ENCODE measurements at places on chromosomes 16 and 17.

DNA sequence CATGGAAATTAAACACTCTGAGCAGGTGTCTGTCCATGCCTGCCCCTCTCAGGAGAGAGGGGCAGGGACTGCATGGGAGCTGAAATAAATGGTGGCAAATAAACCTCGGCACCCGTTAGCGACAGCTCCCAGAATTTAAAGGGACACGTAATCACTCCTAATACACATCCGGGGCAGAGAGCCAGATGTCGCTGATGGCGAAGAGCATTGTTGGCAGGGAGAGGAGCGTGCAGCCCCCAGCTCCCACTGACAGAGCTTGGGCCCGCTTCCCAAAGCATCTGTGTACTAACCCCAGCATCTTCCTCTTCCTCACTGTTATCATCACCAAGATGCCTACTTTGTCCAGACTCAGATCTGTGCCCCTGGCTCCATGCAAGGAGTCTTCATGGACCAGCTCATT is 85.8 kb downstream of the IRX5 start:
- DNase-seq = no peak

- DNase-seq = no peak
Observed at GRCh38 chr17:65430209-65430833, 131.1 kb downstream of the AXIN2 start.

- DNase-seq = no peak
Observed at GRCh38 chr17:49821916-49822315, 26.0 kb downstream of the TAC4 start.

DNA sequence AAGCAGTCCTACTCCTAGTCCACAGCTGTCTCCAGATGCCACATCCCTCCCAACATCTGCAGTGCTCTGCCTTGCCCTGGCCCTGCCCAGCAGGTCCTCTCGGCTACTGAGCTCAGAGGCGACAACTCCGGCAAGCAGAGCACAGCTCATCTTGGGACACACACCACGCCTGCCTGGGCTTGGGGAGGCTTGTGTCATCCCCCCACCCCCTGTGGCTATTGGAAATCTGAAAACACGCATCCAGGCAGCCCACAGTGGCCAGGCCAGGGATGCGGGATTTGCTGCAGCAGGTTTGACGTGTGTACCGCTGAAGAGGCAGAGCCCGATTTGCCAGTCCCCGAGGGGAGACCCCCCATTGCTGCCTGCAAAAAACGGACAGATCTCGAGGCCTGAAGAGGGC is 25.4 kb downstream of the MXRA7 start:
- no peak for DNase-seq

Data from activated B cell treated with CpG ODN at 0.5 μM for 24 hours (primary cell).